ENCODE measurements at places on chromosomes 11 and 22.

GRCh38 chr22:23516304-23516703, 63.8 kb downstream of the IGLL1 start:
- no peak for DNase-seq

- DNase-seq, result no peak
Observed at GRCh38 chr22:48097723-48098122, 1335.3 kb downstream of the TBC1D22A start.

DNA sequence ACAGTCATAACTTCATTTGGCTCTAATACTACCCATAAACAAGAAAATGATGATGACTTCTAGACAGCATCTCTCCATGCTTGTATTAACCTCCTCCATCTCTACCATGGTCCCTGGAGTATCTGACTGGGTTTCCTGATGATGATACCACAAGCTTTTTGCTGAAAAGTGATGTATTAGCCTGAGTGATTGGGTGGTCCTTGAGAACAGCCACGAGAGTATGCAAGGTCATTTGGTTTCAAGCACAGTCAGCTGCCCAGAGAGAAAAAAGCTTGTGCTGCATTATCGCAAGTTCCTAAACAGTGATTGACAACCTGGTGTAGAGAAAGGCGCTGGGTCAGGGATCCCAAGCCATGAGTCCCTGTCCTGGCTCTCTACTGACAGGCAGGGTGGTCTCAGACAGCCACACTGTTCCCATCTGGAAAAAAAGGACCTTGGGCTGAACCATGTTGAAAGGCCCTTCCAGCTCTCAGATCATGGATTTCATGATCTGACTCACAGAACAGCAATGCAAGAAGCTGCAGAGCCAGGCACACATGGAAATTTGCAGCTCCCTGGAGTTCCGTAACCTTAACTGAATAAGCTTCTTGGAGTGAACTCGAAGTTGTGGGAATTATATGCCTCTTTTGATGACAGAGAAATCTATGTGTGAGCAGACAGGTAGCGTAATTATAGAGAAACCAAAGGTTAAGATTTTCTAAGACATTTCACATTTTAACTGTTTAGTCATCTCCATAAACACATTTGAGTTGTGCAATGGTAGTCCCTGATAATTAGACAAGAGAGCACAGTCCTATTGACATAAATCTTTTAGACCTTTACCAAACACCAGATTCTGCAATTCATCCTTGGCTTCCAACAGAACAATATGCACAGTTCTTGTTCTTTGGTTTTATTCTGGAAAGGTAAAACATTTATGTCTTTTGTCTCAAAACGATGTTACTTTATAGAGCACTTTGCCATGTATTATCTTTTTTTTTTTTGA, 54.1 kb upstream of the UBASH3B start:
- peak; percentile 76 for DNase-seq

DNA sequence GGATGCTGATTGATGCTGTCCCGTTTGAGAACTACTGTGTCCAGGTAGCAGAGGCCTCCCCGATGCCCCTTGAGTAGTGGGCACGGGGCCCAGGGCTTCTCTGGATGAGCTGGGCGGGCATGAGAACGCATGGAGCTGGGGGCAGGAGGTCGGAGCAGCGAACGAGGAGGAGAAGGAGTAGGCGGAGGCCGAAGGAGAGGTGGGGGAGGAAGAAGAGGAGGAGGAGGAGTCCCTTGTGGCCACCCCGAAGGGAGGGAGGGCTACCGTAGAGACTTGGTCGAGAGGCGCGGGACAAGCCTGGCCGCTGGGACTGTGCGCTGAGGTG, 62.9 kb downstream of the CRYBB2 start:
- no peak for DNase-seq

- DNase-seq, result no peak
Observed at GRCh38 chr11:102387043-102387781, 40.2 kb downstream of the BIRC2 start.

DNA sequence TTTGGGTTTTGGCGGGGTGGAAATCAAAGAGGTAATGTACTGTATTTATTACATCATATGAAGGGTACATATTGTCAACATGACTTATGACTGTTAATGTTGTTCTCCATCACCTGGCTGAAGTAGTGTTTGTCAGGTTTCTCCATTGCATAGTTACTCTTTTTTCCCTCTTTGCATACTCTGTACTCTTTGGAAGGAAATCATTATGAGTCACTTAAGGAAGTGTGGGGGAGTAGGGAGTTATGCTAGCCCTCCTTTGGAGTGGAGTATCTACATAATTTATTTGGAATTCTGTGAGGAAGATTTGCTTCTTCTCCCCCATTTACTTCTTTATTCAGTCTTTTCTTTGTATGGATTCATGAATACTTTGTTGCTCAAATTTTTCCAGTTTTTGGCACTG, 3.6 kb upstream of the PGR start:
- no peak for DNase-seq

DNA sequence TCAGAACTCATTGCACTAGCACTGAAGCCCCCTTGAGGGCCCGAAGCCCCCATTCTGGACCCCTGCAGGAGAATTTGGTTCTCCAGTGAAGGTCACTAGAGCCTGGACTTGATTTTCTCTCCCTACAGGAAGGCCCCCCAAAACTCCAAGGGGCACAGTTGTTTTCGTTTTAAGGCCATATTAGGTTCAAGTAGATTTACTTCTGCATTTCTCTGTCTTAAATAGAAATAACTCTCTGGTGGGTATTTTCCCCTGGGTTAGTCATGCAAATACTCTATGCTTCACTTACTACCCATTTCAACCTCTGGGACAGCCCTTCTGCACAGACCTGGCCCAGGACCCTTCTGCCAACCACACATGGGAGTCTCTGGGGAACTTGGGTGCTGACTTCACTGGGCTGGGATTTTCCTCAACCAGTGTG, 41.6 kb downstream of the WEE1 start:
- no peak for DNase-seq

Measured in choroid plexus epithelial cell (primary cell).